Inflammatory macrophage treated with lipopolysaccharide for 1 hour (primary cell): ENCODE measurements at places on chromosomes 4 and X.

DNA sequence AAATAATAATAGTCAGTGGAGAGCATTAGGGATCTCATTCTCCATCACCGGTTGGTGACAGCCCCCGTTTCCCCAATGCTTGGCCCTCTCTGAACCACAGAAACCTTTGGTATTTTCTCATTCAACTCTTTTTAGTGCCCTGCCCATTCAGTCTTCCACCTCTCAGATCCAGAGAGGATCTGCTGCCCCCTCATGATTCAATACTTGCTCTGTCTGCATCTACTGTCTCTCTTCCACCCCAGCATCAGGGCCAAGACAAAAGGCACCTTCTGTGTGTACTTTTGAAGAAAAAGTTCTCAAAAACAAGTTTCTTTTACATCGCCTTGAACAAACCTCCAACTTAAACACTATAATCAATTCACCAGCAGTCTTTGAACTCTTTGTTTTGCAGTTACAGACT lies 19.3 kb downstream of the CLTRN start:
- no peak for DNase-seq

GRCh38 chr4:61533140-61533539 lies 333.0 kb downstream of the ADGRL3 start:
- DNase-seq, result no peak

- DNase-seq, result no peak
Measured at GRCh38 chr4:187433141-187433540, 562.4 kb upstream of the ZFP42 start.

DNA sequence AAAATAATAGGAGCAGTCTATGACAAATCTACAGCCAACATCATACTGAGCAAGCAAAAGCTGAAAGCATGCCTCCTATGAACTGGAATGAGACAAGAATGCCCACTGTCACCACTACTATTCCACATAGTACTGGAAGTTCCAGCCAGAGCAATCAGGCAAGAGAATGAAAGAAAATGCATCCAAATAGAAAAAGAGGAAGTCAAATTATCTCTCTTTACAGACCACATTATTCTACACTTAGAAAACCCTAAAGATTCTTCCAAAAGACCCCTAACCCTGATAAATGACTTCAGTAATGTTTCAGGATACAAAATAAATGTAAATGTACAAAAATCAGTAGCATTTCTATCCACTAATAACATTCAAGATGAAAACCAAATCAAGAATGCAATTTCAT lies 249.0 kb downstream of the STK32B start:
- no peak for DNase-seq

- DNase-seq, result no peak
Measured at GRCh38 chrX:45952030-45952429, 593.2 kb downstream of the ZNF674 start.

DNA sequence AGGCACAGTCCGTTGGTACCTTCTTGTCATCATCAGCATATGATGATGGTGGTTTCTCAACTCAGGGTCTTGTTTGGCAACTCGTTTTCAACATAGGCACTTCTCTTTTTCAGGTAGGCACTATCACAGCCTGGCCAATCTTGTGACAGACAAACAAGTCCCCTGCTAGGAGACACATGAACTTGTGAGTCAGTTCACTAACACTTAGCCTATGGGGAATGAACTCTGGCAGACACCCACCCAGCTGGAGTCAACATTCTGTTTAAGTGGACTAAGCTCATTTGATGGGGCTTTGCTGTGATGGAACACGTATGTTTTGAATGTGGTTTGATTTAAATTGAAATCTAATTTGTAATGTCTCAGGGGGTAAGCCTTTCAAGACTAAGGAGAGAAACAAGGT lies 100.7 kb upstream of the MAMLD1 start:
- peak; percentile 29 for DNase-seq

- DNase-seq, result no peak
Measured at GRCh38 chrX:148811236-148811635, 310.8 kb downstream of the AFF2 start.

DNA sequence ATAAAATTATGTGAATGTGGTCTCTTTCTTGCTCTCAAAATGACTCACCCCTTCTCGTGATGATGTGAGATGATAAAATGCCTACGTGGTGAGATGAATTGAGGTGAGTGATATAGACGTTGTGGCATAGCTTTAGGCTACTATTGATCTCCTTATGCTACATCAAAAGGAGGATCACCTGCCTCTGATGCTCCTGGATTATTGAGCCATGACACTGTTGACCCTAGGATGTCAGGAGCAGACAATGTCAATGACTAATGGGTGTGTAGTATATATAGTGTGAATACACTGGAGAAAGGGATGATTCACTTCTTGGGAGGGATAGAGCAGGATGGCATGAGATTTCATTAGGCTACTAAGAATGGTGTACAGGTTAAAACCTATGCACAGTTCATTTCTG lies 210.7 kb upstream of the PRPS2 start:
- no peak for DNase-seq

- no peak for DNase-seq
Measured at GRCh38 chr4:14607001-14607400, 395.3 kb upstream of the CPEB2 start.

DNA sequence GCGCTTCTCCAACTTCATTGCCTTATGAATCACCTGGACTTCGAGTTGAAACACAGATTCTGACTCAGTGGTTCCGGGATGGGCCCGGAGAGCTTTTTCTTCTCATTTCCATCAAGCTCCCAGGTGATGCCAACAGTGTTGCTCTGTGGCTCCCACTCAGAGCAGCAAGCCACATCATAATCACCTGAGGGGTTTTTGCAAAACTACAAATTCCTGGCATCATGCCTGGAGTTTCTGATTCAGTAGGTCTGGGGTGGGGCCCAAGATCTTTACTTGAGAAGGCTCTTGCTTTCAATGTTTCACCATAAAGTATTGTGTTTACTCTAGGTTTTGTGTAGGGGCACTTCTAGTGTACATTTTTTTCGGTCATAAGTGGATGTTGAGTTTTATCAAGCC lies 7.0 kb downstream of the MTM1 start:
- DNase-seq, result peak; percentile 30

DNA sequence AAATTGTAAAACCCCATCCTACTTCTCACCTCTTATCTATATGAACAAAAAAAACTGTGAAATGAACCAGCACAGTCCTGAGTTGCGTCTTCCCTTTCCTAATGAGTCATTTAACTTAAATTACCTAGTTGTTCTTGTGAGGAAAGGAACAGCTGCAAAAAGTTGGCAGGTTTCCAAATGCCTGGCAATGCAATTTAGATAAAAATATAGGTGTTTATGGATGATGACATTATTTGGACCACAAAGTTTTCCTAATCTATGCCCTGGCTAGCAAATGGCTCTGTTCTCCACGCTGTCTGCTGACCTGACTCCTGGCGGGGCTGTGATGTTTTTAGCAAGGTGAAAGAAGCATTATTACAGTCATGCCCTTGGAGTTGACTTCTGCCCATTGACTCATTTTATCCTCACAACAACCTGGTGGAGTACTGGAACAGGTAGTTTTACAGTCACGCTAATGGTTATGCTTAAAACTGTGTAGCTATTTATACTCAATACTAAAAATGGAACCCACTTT lies 29.8 kb upstream of the RELL1 start:
- no peak for DNase-seq

- DNase-seq, result no peak
Measured at GRCh38 chr4:156781852-156782251, 189.7 kb downstream of the PDGFC start.

DNA sequence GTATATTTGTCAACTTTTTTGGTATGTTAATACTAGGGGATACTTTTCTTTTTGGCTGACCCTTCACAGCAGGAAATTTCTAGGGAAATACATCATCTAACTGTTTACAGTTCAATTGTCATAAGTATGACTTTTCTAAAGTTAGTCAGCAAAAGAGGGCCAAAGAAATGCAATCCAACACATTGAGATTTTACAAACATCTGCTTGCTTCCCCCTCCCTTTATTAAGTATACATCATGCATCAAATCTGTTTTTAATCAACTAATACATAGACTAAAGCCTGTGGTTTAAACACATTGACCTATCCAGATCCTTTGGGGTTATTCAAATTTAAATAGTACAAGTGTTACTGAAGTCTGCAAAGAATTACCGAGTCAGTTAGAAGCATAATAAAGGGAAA lies 93.9 kb downstream of the MID1 start:
- no peak for DNase-seq

- DNase-seq, result no peak
Measured at GRCh38 chr4:129862461-129862860, 766.5 kb downstream of the C4orf33 start.

- DNase-seq, result no peak
Measured at GRCh38 chrX:103063918-103064434, at the start of gene BEX1. Gene BEX1, minus strand, starts transcription at chrX:103064171. Its CDS starts 897 bp downstream, at chrX:103063274.

GRCh38 chr4:73187325-73187724 lies 71.3 kb downstream of the ANKRD17 start:
- DNase-seq, result no peak

DNA sequence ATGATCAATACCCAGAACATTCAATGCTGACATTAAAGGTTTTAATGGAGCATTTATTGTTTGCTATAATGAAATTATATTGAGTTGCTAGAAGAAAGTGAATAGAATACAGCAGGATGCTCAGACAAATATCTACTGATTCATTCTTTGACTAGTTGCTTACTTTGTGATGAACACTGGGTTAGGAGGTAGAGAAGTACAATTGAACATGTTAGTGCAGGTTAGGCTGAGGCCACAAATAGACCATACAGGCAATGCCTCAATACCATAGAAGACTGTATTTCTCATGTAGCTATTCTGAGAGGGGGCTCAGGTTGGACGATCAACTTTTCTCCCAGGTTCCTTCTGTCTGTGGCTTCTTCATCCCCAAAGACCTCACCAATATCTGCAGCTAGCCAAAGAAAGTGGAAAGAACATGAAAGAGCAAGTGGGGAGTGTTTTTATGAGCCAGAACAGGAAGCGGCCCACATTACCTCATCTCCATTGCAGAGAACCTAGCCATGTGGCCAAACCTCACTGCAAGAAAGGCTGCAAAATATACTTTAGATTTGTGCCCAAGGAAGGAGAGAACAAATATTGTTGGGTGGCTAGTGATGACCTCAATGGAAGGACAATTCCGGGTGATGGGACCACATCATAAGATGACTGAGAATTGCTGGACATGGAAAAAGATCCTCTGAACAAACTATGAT lies 180.3 kb upstream of the GATB start:
- DNase-seq, result no peak

DNA sequence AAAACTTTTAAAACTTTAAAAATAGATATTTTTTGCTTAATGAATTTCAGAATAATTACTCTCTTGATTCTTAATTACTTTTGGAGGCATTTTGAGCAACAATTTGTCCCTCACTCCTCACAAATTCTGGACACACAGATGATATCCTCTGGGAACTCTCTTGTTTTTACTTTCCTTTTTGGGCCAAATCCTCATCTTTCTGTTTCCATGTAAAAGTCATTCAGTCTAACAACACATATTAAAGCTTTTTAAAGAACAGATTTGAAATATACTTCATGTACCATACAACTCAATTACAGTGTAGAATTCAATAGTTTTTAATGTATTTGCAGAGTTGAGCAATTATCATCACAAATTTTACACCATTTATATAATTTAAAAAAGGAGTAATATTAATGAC lies 983.1 kb downstream of the STIM2 start:
- DNase-seq, result no peak

DNA sequence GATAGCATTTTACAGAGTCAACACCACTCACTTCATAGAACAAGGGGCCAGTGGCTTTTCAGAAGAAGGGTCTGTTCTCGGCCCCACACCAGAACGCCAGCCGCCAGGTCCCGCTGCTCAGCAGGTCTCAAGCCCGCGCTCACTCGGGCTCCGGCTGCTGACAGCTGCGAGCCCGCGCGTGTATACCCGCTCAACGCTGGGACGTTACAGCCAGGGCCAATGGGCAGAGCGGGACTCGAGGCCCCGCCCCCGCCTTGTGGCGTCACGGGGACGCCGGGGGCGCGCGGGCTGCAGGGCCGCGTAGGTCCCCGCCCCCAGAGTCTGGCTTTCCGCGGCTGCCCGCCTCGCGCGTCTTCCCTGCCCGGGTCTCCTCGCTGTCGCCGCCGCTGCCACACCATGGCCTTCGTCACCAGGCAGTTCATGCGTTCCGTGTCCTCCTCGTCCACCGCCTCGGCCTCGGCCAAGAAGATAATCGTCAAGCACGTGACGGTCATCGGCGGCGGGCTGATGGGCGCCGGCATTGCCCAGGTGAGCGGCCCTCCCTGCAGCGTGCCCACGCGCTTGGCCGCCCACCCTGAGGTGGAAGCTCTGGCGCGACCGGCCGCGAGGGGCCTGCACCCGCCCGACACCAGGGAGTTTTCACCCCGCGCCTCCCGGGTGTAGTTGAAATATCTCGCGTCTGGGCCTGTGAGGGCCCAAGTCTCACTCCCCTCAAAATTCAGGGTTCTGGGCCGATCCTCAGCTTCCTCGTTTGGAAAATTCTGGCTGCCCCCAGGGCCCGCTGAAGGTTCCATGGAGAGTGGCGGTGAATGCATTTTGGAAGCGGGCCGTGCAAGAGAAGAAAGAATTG lies at the start of gene HADH:
HADH (plus strand) TSS at position 353 of the 850 bp plus-strand sequence; CDS start at position 397, 44 bp downstream.
- peak; percentile 90 for DNase-seq

DNA sequence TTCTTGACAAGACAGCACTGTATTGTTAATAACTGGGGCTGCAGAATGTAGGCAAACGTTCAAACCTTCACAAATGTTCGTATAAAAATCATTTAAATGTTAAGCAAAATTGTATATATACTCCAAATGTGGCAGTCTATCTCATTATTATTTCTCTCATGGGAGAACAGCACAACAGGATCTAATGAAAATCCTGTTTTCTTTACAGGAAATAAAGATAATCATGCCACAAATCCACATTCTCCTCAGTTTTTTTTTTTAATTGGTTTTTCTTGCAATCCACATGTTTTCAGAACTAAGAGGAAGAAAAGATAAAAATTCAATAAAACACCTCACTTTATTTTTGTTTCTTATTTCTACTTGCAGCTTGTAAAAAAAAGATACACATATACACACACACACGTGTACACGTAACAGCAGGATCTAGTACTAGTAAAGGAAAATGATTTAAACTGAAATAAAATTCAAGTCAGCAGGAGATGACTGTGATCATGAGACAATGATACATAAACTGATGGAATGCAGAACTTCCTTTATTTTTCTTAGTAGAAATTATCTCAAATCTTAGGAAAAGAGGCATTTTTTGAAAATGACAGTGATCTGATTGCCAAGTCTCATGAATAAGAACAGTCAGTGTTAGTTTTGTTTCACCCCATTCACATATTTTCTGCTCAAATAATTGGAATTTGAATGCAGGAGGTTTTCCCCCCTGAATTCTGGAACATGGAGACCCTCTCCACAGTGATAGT lies 11.3 kb downstream of the APBB2 start:
- DNase-seq, result peak; percentile 56

GRCh38 chr4:26094076-26094475 lies 180.1 kb downstream of the SMIM20 start:
- no peak for DNase-seq

DNA sequence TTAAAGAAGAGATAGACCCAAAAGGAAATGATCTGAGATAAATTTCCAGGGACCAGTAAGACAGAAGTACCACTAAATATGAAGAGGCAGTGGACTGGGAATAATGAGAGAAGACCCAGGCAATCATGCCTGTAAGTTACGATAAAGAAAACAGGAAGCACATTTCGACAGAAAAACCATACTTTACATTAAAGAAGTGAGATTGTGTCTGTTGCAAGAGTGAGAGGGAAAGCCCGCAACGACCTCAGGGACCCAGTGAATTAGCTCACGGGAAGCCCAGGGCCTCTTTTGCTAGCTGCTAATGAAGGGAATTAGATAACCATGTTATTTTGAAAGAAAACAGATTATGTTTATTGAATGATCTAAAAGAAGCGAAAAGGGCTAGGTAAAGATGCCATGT lies 28.9 kb upstream of the ACSL1 start:
- peak; percentile 94 for DNase-seq

- DNase-seq, result no peak
Measured at GRCh38 chr4:176845636-176846035, 52.9 kb upstream of the VEGFC start.
